Cortex of kidney (tissue), 1 donor: ENCODE measurements at places on chromosomes 5 and 9.

DNA sequence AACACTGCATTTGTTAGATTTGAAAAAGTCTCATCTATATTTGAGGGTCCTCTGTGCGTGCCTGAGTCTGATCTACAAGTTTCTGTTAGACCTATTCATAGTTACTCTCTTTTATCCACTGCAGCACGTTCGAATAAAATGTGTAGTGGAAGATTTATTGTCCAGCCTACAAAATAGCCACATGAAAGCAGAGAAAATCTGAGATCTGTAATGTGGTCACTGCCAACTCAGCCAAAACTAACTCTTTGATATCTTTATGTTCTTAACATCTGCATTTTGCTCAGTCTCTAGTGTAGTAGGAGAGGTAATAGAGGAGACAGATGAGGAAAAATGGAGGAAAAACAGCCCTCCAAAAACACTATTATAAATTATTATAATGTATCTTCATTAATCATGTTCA, 354.0 kb downstream of the NPR3 start:
- no peak for DNase-seq

- DNase-seq = no peak
Measured at GRCh38 chr5:150043657-150044328, 42.6 kb downstream of the CSF1R start.

- no peak for DNase-seq
Measured at GRCh38 chr9:15253197-15253596, 53.8 kb downstream of the TTC39B start.

DNA sequence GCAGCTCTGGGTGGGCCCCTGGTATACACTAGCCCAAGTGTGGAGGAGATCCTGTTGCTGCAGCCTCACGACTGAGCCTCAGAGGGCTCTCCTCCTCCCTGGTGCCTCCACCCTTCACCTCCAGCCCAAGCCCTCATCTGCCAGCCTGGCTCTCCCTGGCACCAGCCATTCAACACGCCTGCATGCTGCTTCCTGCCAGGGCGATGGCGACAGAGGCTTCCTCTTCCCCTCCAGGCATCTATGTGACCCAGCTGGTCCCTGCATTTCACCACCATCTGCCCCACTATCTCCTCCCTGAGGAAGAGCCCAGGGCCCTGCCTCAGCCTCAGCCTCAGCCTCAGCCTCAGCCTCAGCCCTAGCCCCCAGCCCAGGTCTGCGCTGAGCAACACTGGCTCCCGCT, 54.8 kb upstream of the ANGPTL2 start:
- DNase-seq = no peak

GRCh38 chr5:74428876-74429275, 211.7 kb downstream of the ENC1 start:
- DNase-seq = no peak
